Midbrain (tissue), 1 donor: ENCODE measurements at places on chromosomes 1 and 21.

DNA sequence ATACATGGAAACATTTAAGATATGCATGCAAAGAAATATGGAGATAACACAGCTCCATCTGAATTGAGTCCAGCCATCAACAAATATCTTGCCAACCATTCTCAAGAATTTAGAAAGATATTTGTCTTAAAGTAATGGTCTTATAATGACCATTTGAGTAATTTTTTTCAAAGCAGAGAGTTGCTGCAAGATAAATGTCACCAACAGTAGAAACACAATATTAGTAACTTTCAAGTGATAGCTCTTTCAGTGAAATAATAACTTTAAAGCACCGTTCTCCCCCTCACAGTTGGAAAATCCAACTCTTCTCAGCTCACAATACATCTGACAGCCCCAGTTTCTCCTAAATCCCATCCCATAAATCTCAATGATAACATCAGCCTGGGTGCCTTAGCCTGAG is 481.0 kb upstream of the ADAMTS5 start:
- DNase-seq: no peak

- DNase-seq: no peak
These were observed 58.5 kb downstream of the PLA2G4A start for GRCh38 chr1:186887203-186887602.

GRCh38 chr1:223142269-223142668 is 779 bp downstream of the TLR5 start:
- no peak for DNase-seq

DNA sequence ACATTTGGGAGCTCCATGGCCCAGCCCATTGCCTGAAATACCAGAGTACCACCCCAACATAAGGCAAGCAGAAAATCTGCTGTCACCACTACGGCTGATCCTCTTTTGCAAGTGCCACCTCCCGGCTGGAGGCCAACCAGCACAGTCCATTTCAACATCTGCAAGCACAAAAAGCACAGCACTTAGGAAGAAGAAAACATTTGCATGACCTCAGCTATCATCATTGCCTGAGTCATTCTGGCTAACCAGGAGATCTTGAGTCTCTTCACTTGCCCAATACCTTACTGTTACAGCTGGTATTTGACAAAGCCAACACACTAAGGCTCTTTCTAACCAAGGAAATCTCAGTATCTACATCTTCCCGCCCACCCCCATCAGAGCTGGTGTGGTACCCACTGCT is 55.9 kb downstream of the NEK7 start:
- no peak for DNase-seq
